HFFc6 (cell line): ENCODE measurements at places on chromosomes 12 and 14. TPM values are rescaled to one million over a fixed set of nuclear protein-coding genes. Genes with fewer than 3 reads are reported as not detected.

DNA sequence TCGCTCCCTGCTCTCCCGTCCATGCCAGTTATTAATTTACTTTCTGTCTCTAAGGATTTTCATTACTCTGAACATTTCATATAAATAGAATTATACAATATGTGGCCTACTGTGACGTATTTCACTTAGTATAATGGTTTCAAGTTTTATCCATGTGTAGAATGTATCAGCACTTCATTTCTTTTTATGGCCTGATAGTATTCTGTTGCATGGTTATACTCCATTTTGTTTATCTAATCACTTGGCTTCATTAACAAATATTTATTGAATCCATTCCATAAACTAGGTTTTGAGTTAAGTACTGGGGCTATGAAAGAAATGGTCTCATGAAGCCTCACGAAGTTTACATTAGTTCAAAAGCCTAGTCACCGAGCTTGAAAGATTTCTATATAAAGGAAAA is 7.6 kb downstream of the GPR65 start:
- no peak for DNase-seq

The ARG2 gene
- total RNA-seq, result 2.0 to 2.3 TPM (median 2.1 TPM) in 3 replicates

The CNTN1 gene
- total RNA-seq, result not detected in 3 replicates

DNA sequence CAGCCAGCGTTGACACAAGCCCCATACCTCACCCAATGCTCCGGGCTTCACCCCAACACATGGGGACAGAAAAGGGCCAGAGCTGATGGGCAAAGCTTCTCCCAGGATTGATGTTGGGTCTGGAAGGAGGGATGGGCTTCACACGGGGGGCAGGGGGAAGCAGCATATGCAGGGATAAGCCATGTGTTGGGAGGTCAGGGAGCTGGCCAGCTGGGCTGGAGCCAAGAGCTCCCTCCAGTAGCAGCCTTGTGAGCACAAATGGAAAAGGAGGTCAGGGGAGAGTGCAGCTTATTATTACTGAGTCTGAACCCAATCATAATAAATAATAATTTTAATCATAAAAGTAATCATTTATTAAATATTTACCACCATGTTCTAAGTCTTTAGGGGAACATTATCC is 9.3 kb downstream of the PLEKHD1 start:
- no peak for DNase-seq

DNA sequence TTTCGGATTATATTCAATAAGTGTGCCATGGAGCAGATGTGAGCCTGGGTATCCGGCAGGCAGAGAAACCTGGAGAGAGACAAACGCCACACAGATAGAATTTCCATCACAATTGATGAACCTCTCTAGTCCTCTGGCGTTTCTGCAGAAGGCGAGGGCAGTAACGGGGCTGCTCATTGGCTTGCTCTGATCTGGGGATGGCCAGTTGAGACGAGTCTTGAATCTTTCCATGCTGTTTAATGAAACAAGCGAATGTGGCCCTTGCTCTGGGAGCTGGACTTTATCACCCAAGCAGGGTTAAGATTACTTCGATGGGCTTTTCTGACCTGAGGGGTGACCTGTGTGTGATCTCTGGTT is 42.4 kb upstream of the CLMN start:
- no peak for DNase-seq

DNA sequence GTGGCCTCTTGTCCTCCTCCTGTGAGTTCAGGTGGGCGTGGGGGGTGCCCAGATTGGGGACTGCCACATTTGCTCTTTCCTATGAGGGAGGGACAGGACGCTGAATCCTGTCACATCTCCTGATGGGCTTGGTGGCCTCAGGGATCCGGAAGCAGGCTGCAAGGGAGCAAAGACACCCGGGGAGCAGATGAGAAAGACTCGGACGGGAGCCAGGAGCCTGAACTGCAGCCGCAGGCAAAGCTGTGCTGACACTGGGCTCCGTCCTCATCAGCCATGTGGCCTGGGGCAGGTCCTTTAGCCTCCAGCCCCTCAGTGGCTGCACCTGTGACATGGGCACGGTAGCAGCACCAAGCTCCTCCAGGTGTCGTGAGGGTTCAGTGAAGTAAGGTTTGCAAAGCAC is 40.8 kb upstream of the RFLNA start:
- no peak for DNase-seq

DNA sequence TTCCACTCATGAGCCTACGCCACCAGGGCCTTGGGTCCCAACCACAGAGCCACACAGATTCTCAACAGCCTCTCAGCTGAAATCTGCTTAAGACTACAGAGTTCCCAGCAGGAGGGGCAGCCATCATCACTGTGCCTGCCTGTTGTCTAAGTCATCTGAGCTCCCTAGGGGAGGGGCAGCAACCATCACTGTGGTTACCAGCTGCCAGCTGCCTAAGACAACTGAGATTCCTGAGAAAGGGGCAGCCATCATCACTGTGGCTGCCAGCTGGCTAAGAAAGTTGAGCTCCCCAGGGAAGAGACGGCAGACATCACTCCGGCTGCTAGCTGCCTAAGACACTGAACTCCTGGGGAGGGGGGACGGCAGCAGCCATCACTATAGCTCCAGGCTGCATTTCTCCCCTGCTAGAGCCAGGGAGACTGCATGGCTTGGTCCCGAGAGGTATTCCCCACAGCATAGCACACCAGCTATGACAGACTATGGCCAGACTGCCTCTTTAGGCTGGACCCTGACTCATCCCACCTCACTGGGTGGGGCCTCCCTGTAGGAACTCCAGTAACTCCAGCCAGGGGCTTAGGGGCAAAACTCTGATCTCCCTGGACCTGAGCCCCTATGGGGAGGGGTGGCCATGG is 37.2 kb upstream of the C14orf132 start:
- no peak for DNase-seq
